Muscle of back (tissue), 13 donors: ENCODE measurements at places on chromosomes 7 and 10.

DNA sequence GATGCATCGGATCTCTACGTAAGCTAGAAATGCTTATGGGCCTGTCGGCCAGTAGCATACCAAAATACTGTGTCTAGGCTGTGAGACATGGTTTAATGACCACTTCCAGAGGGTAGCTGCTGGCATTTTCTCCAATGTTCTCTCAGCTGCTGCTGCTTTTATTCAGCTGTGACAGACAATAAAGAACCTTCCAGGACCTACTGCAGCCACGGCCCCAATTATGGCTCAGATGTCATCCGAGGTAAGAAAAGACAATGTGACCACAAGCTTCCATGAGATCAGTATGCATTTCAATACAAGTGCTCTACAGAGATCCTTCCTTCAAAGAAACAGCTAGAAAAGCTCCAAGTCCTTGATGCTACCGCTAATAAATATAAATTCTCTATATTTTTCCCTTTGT is 256.2 kb downstream of the SDHAF3 start:
- no peak for DNase-seq

DNA sequence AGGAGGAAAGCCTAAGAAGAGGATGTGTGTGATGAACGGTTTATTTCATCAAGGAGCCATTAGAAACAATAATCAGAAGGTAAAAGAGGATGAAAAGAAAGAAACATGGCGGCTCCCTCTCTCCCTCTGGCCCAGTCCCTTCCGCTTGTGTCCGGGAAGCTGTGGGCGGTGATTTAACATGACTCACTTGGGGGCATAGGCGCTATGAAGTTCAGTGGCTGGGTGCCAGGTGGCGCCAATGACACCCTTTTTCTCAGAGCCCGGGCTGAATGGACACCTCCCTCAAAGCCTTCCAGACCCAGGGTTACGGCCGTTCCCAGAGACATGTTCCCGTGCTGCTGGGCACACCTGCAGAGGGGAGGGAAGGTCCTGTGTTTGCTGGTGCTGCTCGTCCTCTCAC is 244.0 kb downstream of the SKAP2 start:
- no peak for DNase-seq

- DNase-seq, result no peak
These were observed 106.3 kb upstream of the AKR1E2 start for GRCh38 chr10:4719671-4720070.

DNA sequence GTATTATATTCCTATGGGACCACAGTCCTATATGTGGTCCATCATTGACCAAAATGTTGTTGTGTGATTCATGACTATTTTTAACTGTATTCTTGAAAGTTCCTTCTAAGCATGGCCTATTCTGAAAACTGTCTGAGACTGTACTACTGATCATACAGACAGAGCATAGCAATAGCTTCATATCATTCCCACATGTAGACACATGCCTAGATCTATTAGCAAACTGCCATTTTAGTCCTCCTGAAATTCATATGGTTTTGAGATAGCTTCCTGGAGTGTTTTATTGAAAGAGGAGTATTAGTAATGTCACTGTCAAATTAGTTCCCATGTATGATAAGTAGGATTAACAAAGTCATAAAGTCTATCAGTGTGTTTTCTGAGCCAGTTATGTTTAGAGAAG is 157.5 kb downstream of the BMPER start:
- no peak for DNase-seq

- DNase-seq, result no peak
These were observed 38.3 kb upstream of the VCL start for GRCh38 chr10:73959484-73960243.

- DNase-seq, result no peak
These were observed 73.8 kb upstream of the SFMBT2 start for GRCh38 chr10:7484456-7485243.

DNA sequence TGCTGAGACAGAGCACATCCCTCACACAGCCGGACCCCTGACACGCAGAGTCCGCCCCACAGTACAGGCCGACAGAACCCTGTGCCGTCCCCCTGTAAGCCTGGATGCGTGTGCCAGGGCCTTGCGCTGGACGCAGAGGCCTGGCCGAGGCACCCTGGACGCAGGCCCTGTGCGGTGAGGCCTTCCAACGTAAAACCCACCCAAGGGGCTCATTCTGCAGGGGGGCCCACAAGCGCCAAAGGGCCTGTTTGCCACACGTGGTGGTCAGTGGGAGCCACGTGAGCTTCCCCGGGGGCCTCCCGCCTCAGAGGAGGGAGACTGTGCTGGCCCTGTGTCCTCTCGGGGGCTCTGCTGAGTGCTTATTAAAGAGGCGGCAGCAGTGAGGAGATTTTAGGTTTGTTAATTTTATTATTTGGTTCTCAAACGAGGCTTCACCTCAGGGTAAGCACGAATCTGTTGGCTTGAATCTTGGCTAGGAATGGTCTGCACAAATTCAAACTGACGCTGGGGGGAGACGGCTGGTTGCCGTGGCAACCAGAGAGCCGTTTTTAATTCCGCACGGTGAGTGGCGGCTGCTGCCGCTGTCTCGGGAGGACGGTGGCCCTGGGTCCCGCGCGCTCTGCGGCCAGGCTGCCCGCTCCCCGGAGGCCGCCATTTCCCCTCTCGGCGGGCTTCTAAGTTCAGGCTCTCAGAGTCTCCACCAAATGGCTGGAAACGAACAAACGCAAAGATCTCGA is 4.9 kb upstream of the ADGRA1 start:
- no peak for DNase-seq

DNA sequence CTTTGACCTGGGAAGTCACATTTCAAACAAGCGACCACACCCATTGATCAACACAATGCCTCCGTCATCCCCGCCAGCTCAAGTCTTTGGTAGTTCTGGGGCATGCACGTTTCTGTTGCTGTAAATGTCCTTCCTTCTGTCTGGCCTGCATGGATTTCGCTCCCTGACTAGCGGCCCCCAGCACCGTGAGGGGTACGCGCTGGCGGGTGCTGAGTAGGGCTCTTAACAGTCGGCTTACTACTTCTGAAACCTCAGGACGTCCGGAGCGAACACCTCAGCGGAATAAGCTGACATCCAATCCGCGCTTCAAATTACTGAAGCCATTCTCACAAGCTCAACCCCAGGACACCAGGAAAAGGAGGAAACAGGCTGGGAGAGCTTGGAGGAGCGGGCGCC is 505 bp downstream of the NUDCD3 start:
- DNase-seq, result no peak

DNA sequence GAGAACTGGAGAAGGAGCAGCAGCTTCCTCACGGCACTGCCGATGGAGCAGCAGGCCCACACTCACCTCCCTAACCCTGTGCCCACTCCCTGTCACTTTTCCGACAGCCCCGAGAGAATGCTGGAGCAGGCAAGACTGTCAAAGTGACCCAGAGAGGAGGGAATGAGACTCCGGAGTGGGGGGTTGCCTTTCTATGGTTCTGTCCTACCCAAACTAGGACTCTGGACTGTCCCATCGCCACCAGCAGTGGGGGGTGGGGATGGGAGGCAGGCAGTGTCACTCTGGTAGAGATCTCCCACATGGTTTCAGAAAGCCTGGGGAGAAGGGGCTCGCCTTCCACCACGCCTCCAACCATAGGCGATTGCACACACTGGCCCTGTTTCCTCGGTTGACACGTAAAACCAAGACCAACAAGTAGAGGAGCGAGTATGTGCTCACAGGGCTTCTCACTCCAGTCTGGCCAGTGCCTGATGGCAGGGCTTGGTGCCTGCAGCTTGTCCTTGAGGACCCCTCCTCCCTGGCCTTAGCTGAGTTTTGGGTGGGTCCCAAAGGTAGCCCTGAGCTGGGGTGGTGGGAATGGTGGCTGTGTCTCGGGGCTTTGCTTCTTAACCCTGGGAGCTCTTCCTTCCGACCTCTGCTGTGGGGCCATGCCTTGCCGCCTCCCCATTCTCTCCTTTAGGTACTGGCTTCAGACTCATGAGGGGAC is 148.5 kb downstream of the PTPN20 start:
- no peak for DNase-seq

- no peak for DNase-seq
These were observed 5.8 kb downstream of the ELFN1 start for GRCh38 chr7:1675673-1676549.

DNA sequence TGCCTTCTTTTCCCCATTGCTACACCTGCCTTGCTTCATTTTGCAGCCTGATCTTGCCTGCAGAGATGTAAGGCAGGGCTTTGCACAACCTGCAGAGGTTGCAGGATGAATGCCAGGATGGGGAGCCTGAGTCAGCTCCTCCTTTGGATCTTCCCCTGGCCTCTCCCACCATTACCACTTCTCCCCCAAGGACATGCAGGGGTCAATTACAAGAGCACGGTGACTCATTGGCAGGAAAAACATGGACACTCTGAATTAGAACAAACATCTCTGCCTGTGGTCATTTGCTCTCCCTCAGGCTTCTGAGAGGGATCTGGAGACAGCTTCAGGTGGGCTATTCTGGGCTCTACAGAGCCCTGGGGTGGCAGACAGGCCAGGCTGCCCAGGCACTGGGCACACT is 89.2 kb downstream of the HERPUD2 start:
- DNase-seq, result no peak

DNA sequence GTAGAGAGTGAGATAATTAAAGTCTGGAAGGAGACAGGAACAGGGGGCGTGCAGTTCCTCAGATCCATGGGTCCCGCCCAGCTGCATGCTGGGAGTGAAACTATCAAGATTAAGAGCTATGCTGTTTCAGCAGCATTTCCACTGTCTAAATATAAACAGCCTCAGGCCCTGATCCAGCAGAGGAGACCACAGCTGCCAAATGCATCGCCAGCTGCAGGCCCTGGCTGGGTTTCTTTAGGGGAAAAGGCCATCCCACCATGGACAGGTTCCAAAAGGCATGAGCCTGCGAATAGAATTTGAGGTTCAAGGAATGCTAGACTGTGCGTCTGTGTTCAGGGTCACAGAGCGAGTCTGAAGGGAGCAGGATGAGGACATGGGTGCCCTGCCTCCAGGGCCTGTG is 411.4 kb downstream of the PAXIP1 start:
- peak; percentile 84 for DNase-seq

GRCh38 chr7:149624006-149624405 is 126.4 kb upstream of the ZNF746 start:
- peak; percentile 12 for DNase-seq

- DNase-seq, result no peak
These were observed 49.1 kb downstream of the CHST15 start for GRCh38 chr10:124044143-124044862.

DNA sequence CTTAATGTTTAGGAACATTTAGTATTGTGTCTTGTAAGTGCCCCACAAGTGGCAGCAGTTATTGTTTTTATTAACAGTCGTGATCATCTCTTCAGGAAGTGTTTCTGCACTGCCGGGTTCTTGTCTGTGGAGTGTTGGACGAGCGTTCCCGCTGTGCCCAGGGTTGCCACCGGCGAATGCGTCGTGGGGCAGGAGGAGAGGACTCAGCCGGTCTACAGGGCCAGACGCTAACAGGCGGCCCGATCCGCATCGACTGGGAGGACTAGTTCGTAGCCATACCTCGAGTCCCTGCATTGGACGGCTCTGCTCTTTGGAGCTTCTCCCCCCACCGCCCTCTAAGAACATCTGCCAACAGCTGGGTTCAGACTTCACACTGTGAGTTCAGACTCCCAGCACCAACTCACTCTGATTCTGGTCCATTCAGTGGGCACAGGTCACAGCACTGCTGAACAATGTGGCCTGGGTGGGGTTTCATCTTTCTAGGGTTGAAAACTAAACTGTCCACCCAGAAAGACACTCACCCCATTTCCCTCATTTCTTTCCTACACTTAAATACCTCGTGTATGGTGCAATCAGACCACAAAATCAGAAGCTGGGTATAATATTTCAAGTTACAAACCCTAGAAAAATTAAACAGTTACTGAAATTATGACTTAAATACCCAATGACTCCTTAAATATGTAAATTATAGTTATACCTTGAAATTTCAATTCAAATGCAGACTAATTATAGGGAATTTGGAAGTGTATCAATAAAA is 22.2 kb downstream of the PLA2G12B start:
- DNase-seq, result no peak

GRCh38 chr7:91496251-91496820 is 232.1 kb downstream of the FZD1 start:
- no peak for DNase-seq

DNA sequence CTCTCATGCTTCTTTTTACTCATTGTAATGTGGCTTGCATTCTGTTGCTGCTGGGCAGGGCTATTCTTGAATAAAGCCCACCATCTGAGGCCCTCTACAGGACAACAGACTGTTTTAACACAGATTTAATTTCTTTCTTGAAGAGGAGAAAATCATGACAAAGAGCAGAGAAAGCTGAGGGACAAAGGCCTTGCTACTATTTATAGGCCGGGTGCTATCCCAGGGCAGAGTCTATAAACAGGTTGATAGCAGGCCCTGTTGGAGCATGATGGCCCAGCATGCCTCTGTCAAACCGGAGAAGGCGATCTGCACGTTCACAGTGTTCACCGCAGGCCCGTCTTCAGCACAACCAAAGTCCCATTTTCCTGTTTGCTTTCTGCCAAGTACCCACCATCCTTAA is 3.0 kb downstream of the VIPR2 start:
- DNase-seq, result no peak

GRCh38 chr10:76155961-76156360 is 724.5 kb downstream of the LRMDA start:
- DNase-seq, result no peak

DNA sequence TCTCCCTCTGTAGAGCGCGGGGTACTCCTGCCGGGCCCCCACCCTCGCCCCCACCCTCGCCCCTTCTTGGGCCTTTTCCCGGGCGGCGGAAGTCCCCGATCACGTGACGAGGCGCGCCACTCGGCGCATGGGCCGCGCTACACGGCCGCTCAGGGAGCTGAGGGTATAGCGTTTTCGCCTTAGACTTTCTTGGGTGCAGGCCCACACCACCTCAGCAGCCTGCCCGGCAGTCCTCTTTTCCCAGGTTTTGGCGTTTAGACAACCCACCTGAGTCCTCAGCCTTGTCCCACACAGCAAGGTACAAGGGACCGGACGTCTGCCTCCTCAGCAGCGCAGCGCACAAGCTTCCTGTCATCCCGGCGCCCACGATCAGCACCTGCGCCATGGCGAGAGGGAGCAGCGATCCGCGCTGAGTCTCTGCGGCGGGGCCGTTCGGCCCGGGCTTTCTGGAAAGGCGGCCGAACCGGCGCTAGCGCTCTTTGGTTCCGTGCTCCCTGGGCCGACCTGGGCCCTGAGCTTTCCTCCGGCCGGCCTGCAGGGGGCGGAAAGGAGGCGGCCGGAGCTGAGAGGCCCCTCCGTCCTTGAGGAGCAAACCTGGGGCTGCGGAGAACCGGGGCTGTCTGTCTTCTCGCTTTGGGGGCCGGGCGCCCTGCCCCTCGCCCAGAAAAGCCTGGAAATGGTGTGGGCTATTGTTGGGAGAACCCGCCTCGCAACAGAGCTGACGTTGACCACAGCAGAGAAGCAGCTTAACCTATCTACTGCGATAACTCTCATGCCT is at the start of gene RNLS:
TSS of gene RNLS (minus strand) at position 513 of the 778 bp plus-strand sequence.
- peak; percentile 48 for DNase-seq

DNA sequence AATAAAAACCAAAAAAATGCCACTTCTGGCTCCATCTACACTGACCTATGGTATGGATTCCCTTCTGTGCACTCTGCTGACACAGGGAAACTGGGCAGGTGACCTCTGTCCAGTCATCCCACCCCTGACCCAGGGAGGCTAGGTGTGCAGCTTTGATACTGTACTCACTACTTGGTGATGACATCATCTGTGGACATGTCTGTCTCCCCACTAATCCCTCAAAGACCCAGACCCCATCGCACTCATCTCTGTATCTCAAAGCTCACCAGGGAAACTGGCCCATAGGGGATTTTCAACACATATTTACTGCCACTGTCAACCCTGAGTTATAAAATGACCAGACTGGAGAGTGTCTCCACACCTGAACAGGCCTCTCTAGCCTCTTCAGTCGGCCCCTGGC is 10.6 kb downstream of the SGMS1 start:
- no peak for DNase-seq
